ENCODE measurements at places on chromosomes 4 and X. TPM values are rescaled to one million over a fixed set of nuclear protein-coding genes. Genes with fewer than 3 reads are reported as not detected.
A peak's percentile ranks its signal among the peaks of the same experiment; 100 is the strongest.

The CT55 gene
- total RNA-seq: not detected

DNA sequence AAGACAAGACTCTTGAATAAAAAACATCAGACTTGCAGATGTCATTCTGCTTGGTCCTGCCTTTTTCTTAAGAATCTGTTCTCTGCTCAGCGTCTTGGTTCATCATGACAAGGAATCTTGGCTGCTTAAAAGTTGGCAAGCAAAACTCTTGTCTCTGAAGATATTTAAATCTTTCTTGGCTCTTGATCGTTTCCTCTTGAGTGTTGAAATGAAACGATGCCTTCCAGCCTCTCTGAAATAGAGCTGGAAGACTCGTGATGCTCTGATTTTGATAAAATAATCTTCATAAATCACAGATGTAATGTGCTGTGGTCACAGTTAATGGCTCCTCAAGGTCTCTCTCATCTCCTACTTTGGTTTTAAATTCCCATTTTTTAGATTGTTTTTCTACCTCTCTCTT is 39.9 kb upstream of the TMEM192 start:
- no peaks in the 10 kb centered on the region for H3K27me3 ChIP-seq
- no peak overlapping the region for H3K27ac ChIP-seq
- no peak for DNase-seq
- H3K4me1 ChIP-seq: no peaks in the 10 kb centered on the region
- H3K4me3 ChIP-seq: no peak overlapping the region

GRCh38 chr4:100708776-100709175 is 191.0 kb upstream of the EMCN start:
- no peak overlapping the region for H3K4me3 ChIP-seq
- H3K27me3 ChIP-seq: no peaks in the 10 kb centered on the region
- no peaks in the 10 kb centered on the region for H3K36me3 ChIP-seq
- H3K27ac ChIP-seq: no peak overlapping the region
- no peaks in the 10 kb centered on the region for H3K4me1 ChIP-seq
- DNase-seq: no peak

- H3K27me3 ChIP-seq: no peaks in the 10 kb centered on the region
- peak; percentile 94 for DNase-seq
- H3K36me3 ChIP-seq: peaks cover 24% of the 10 kb centered on the region
- H3K4me3 ChIP-seq: peak overlapping the region; percentile 37
- H3K27ac ChIP-seq: peak overlapping the region; percentile 71
- peaks cover 14% of the 10 kb centered on the region for H3K4me1 ChIP-seq
Observed at GRCh38 chr4:1309261-1310010, 19.7 kb downstream of the MAEA start.

The ARAP2 gene
- 1.8 TPM for total RNA-seq

The CACNA1F gene
- not detected for total RNA-seq

DNA sequence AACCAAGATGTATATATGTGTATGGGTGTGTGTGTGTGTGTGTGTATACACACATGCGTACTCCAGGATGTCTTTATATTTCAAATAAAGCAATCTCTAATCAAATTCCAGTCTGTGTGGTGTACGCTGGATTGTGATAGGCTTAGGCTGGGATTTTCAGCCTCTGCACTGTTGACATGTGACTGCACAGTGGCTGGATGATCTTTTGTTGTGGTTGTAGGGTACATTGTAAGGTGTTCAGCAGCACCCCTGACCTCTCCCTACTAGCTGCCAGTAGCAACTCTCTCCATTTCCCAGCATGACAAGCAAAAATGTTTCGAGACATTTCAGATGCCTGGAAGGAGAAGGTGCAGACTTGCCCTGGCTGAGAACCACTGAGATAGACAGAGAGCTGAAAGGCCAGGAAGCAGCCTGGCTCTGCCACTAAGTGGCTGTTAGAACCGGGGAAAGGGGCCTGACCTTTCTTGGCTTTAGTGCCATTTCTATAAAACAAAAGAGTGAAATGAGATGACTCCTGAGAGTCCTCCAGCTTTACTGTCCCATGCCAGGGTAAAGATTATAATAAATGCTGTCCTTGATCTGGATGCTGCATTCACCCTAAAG is 10.5 kb downstream of the PGM2 start:
- no peaks in the 10 kb centered on the region for H3K27me3 ChIP-seq
- peaks cover 3% of the 10 kb centered on the region for H3K4me1 ChIP-seq
- no peak overlapping the region for H3K27ac ChIP-seq
- no peak overlapping the region for H3K4me3 ChIP-seq
- H3K36me3 ChIP-seq: peaks cover 22% of the 10 kb centered on the region
- no peak for DNase-seq

GRCh38 chr4:1533501-1534064 is 127.3 kb upstream of the NKX1-1 start:
- H3K4me3 ChIP-seq: no peak overlapping the region
- DNase-seq: peak; percentile 2
- peaks cover 50% of the 10 kb centered on the region for H3K27me3 ChIP-seq
- H3K4me1 ChIP-seq: no peaks in the 10 kb centered on the region

- no peak for DNase-seq
- no peaks in the 10 kb centered on the region for H3K36me3 ChIP-seq
- no peaks in the 10 kb centered on the region for H3K27me3 ChIP-seq
- H3K27ac ChIP-seq: no peak overlapping the region
Observed at GRCh38 chr4:158459085-158459820, 62.4 kb upstream of the RXFP1 start.

The ADGRL3 gene
- 2.5 TPM for total RNA-seq

GRCh38 chr4:164023214-164023613 is 528.7 kb downstream of the TMA16 start:
- no peak overlapping the region for H3K4me3 ChIP-seq
- H3K27me3 ChIP-seq: no peaks in the 10 kb centered on the region
- H3K4me1 ChIP-seq: no peaks in the 10 kb centered on the region
- no peaks in the 10 kb centered on the region for H3K36me3 ChIP-seq

GRCh38 chrX:69237236-69237635 is 72.0 kb upstream of the PJA1 start:
- H3K4me3 ChIP-seq: no peak overlapping the region
- H3K36me3 ChIP-seq: no peaks in the 10 kb centered on the region
- H3K27ac ChIP-seq: no peak overlapping the region
- DNase-seq: no peak
- H3K4me1 ChIP-seq: no peaks in the 10 kb centered on the region
- H3K27me3 ChIP-seq: peaks cover 30% of the 10 kb centered on the region

The PRDM8 gene
- 5.7 TPM for total RNA-seq

The DCAF12L2 gene
- not detected for total RNA-seq

DNA sequence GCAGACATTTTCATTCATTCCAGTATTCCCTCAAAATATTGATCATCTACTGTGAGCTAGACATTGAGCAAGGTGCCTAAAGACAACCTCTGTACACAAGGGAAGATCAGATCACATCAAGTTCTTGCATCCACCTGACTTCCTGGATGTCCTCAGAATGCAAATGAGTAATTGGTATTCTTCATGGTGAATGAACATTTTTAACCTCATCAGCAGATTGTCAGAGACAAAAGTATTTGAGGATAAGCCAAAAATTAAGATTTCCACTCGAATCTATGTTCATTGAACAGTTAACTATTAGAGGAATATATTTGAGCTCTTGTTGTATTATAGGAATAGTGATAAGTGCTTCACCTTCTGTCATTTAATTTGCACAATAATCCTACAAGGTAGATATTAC is 1.3 kb downstream of the SMARCAD1 start:
- H3K4me1 ChIP-seq: peaks cover 2% of the 10 kb centered on the region
- H3K27ac ChIP-seq: no peak overlapping the region
- peak overlapping the region; percentile 69 for H3K4me3 ChIP-seq
- peaks cover 7% of the 10 kb centered on the region for H3K36me3 ChIP-seq
- no peaks in the 10 kb centered on the region for H3K27me3 ChIP-seq

DNA sequence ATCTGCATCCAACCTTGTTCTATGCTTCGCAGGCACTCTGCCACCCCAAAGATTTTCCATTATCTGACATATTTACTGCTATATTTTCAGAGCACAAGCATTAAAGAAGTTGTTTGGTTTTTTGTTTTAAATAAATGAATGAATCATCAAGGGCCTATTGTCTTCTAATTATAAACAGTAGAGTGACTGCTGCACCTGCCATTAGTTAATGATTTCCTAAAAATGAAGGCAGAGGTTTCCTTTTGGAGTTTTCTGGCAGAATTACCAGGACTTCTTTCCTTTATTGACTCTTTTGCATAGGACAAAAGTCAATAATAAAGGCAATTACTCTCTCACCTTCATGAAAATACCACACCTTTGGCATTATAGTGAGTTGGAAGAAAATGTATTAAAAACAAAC is 238.1 kb downstream of the INPP4B start:
- no peak overlapping the region for H3K4me3 ChIP-seq
- no peaks in the 10 kb centered on the region for H3K36me3 ChIP-seq
- no peaks in the 10 kb centered on the region for H3K4me1 ChIP-seq
- H3K27me3 ChIP-seq: no peaks in the 10 kb centered on the region
- no peak overlapping the region for H3K27ac ChIP-seq

DNA sequence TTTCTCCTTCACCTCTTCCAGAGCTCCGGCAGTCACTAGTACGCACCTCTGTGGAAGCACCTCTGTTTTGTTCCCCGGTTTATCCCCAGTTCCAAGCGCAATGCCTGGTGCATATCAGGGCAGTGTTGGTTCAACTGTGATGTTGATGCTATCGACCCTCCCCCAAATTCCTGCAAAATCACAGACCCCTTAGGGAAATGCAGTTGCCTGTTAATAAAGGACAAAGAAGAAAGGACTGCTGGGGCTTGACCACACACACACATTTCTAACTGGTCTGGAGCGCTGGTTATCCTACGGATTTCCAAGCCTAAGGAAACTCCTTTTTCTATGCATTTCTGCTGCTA is 530 bp upstream of the NMU start:
- H3K4me3 ChIP-seq: no peak overlapping the region
- no peak for DNase-seq

The RNF113A gene
- total RNA-seq: 16.5 TPM

DNA sequence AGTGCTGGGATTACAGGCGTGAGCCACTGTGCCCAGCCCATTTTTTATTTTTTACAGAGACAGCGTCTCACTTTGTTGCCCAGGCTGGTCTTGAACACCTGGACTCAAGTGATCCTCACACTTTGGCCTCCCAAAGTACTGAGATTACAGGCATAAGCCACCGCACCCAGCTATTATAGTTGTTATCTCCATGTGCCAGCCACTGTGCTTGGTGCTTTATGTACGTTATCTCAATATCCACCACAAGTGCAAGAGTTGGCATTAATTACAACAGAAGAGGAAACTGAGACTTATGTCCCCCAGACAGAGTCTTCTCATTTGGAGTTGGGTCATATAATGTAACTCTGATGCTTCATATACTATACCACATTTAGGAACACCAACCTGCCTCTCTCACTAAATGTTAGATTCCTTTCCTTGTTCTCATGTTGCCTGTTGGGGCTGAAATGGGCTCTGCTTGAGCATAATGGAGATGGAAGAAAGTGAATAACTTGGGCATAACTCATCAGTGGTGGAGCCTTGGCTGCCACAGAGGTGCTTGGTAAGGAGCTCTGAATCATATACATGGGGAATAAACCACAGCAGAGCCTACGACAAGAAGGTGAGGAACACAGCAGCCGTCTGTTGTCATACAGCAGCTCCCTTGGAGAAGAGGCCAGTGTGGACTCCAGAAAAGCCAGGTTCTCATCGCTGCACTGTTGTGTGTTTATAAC is 84.3 kb downstream of the SPRY1 start:
- no peak overlapping the region for H3K4me3 ChIP-seq
- peaks cover 14% of the 10 kb centered on the region for H3K4me1 ChIP-seq
- peak; percentile 92 for DNase-seq
- H3K36me3 ChIP-seq: no peaks in the 10 kb centered on the region
- no peaks in the 10 kb centered on the region for H3K27me3 ChIP-seq
- no peak overlapping the region for H3K27ac ChIP-seq

The MFAP3L gene
- 0.36 TPM for total RNA-seq

- H3K4me1 ChIP-seq: peaks cover 22% of the 10 kb centered on the region
- peak overlapping the region; percentile 61 for H3K27ac ChIP-seq
Observed at GRCh38 chrX:107562482-107562881, 65.8 kb upstream of the PRPS1 start.

GRCh38 chr4:122842984-122843531 is 16.4 kb downstream of the FGF2 start:
- no peak for DNase-seq
- H3K4me3 ChIP-seq: no peak overlapping the region

GRCh38 chr4:80454040-80454439 is 118.5 kb downstream of the CFAP299 start:
- H3K27ac ChIP-seq: no peak overlapping the region
- no peaks in the 10 kb centered on the region for H3K36me3 ChIP-seq
- no peaks in the 10 kb centered on the region for H3K27me3 ChIP-seq
- H3K4me1 ChIP-seq: 0 out of 2 replicates have a peak, but pooled peaks cover 1% of the 10 kb centered on the region

DNA sequence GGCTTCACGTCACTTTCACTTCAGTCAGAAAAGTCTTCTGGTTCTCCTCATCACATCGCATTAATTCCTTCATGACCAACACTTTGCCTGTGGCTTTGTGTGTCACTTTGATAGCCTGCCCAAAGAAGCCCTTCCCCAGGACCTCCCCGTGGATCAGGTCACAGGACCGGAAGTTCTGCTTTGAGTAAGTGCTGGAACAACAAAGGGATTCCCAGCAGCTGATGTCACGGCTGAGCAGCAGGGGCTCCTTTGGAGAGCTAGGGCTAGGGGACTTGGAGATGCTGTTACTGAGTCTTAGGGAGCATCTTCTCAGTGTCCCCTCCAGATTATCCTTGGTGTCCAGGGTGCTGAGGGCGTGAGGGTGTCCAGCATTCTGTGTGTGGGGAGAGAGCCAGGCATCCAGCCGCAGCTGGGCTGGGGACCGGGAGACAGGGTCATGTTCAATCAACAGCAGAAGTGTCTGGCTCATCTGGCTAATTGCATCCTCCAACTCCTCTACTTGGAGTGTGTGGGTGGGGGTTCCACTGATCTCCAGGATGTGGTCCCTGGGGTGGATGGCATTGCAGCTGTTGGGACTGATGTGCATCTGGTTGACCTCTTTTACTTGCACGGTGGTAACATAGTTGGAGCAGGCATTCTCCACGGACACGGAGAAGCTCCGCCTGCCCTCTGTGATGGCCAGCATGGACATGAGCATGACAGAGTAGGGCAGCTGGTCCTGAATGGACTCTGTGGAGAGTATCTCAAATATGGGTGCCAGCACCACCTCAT is 39.2 kb upstream of the ARHGAP6 start:
- no peaks in the 10 kb centered on the region for H3K4me1 ChIP-seq
- peak; percentile 5 for DNase-seq
- no peak overlapping the region for H3K27ac ChIP-seq
- H3K36me3 ChIP-seq: no peaks in the 10 kb centered on the region
- no peak overlapping the region for H3K4me3 ChIP-seq

The FAT4 gene
- total RNA-seq: 37.5 TPM

The TAPT1 gene
- 12.2 TPM for total RNA-seq

DNA sequence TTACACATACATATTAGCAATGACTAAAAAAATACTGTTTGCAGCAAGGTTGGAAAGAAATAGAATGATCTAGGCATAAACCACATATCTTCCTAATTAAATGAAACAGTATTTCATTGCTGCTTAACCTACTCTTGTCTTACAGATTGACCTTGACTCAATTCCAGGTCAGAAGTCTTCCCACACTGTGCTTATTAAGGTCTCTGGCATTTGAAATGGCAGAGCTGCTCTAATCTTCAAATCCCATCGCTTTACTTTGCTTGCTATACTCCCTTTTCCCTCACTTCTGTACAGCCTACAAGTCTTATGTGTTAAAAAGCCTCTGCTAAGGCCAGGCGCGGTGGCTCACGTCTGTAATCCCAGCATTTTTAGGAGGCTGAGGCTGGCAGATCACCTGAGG is 424.5 kb downstream of the RPA4 start:
- no peaks in the 10 kb centered on the region for H3K4me1 ChIP-seq
- H3K36me3 ChIP-seq: no peaks in the 10 kb centered on the region
- H3K27ac ChIP-seq: no peak overlapping the region
- no peak overlapping the region for H3K4me3 ChIP-seq

The SLAIN2 gene
- 23.3 TPM for total RNA-seq

GRCh38 chr4:104879854-104880253 is 266.8 kb upstream of the TET2 start:
- H3K36me3 ChIP-seq: no peaks in the 10 kb centered on the region
- DNase-seq: no peak
- no peaks in the 10 kb centered on the region for H3K4me1 ChIP-seq

Measured in IMR-90 (cell line).